ENCODE measurements at places on chromosomes 12 and 14.

- DNase-seq, result no peak
These were observed 16.4 kb upstream of the GSG1 start for GRCh38 chr12:13119826-13120225.

- DNase-seq, result no peak
These were observed 84.3 kb upstream of the ANO2 start for GRCh38 chr12:6029401-6029800.

- DNase-seq, result no peak
These were observed 53.4 kb upstream of the PTHLH start for GRCh38 chr12:28025821-28026505.

GRCh38 chr12:92051441-92051840, 94.2 kb downstream of the BTG1 start:
- no peak for DNase-seq

GRCh38 chr12:56769868-56770267, 6.7 kb downstream of the HSD17B6 start:
- no peak for DNase-seq

- no peak for DNase-seq
These were observed 455.1 kb upstream of the GARIN6 start for GRCh38 chr12:99192489-99192888.

DNA sequence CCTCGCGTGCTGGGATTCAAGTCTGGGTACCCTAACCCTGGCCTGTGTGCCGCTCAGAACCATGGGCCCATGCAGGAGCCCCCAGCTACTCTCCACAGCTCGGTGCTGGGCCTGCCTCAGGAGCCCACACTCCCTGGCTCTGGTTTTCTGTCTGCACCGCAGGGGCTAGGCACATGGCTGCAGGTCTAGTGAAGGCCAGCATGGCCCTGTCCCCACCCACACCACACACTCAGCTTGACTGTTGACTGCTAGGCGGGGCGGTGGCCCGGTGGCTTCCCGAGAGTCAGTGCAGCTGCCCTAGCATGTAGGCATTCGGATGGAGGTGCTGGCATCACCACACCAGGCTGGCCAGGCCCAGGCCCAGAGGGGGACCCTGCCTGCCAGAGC, 7.9 kb downstream of the INF2 start:
- DNase-seq, result no peak

GRCh38 chr12:9951026-9951675, 19.0 kb upstream of the CLEC2A start:
- DNase-seq, result no peak

DNA sequence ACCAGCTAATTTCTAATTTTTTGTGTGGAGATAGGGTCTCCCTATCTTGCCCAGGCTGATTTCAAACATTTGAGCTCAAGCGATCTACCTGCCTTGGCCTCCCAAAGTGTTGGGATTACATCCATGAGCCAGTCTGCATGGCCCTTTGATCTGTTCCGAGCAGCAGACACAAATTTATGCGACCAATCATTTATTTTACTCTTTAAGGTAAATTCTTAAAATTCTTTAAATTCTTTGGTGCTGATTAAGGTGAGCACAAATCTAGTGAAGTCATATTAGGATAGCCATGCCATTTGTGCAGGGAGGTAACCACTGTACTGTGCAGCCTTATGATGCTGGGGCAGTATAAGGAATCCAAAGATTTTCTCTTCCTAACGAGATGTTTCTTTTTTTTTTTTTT, 135.7 kb downstream of the SRGAP1 start:
- DNase-seq, result no peak

DNA sequence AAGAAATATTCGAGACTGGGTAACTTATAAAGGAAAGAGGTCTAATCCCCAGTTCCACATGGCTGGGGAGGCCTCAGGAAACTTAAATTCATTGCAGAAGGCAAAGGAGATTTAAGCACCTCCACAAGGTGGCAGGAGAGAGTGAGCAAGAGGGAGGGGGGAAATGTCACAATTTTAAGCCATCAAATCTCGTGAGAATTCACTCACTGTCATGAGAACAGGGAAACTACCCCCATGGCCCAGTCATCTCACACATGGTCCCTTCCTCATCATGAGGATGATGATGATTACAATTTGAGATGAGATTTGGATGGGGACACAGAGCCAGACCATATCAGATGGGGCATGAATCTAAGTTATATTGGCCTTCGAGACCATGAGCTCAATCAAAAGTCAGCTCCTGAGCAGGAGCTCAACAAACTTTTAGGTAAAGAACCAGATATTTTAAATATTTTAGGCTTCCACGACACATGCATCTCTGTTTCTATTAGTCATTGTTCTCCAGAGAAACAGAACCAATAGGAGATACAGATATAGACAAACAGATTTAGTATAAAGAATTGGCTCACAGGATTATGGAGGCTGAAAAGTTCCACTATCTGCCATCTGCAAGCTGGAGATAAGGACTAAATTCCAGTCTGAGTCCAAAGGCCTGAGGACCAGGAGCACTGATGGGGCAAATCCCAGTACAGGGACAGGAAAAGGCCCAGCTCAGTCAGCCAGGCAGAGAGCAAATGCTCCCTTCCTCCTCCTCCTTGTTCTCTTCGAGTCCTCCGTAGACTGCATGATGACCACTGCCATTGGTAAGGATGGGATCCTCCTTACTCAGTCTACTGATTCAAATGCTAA, 24.9 kb downstream of the DGLUCY start:
- no peak for DNase-seq

- DNase-seq, result peak; percentile 29
These were observed 153.5 kb downstream of the KCNA5 start for GRCh38 chr12:5197131-5197530.

DNA sequence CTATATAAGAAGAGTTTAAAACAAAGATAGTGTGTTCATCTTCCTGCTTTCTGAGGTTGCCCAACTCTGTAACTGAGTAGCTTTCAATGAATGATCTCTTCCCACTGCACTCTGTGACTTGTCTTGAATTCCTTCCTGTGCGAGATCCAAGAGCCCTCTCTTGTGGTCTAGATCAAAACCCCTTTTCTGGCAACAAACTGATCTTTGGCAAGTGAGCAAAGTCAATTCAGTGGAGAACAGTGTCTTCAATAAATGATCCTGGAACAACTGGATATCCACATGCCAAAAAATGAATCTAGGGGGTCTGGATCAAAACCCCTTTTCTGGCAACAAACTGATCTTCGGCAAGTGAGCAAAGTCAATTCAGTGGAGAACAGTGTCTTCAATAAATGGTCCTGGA, 8.5 kb downstream of the CFAP54 start:
- no peak for DNase-seq
